ENCODE measurements at places on chromosomes 1 and 21.

GRCh38 chr1:31227891-31228568 is 11.7 kb downstream of the NKAIN1 start:
- peak; percentile 65 for DNase-seq

DNA sequence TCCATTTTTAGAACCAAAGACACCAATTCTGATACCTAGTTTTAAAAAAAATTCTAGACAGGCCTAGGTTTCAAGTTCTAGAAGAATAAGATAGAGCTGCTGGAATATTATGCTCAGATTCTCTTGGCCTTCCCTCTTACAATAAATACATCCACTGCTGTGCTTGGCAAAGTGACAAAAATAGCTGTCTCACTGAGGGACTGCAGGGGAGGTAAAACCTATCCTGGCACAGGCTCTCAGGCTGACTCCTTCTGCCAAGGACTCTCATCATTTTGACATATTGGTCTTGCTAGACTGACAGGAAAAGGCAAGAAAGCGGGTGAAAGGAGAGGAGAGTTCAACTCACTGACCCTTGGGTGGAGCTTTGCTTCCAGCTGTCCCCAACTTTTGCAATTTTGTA is 197.0 kb upstream of the LHX8 start:
- no peak for DNase-seq

GRCh38 chr1:62672029-62672428 is 16.2 kb downstream of the DOCK7 start:
- no peak for DNase-seq

- DNase-seq = no peak
Observed at GRCh38 chr1:51327386-51327785, 3.0 kb downstream of the TTC39A start.

- DNase-seq = no peak
Observed at GRCh38 chr1:115291741-115292140, 46.3 kb downstream of the NGF start.

DNA sequence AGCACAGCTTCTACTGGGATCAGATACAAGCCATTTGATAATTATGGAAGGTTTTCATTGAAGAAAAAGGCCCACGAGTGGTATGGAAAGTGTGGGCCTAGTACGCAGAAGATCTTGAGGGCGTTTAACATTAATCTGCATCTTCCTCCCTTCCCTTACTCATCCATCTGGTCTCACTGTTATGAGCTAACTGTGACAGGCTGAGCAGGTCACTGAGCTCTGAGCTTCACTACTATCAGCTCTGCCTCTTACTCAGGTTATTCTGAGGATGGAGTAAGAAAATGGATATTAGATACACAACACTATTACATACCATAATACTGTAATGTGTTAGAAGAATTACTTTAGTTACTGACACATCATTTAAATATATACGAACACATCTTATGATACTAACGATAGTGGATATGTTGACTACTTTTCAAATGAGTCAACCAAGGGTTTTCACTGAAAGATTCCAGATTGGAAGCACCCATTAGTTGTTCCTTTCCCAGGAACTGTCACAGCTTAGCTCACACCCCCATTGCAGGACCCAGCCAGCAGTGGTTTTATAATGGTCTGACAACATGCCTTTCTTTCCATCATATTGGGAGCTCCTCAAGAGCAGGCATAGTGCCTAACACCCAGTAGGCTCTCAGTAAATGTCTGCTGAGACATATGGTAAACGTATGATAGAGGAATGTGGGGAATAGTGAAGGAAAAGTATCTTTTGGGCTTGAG is 97.8 kb upstream of the C8B start:
- no peak for DNase-seq

DNA sequence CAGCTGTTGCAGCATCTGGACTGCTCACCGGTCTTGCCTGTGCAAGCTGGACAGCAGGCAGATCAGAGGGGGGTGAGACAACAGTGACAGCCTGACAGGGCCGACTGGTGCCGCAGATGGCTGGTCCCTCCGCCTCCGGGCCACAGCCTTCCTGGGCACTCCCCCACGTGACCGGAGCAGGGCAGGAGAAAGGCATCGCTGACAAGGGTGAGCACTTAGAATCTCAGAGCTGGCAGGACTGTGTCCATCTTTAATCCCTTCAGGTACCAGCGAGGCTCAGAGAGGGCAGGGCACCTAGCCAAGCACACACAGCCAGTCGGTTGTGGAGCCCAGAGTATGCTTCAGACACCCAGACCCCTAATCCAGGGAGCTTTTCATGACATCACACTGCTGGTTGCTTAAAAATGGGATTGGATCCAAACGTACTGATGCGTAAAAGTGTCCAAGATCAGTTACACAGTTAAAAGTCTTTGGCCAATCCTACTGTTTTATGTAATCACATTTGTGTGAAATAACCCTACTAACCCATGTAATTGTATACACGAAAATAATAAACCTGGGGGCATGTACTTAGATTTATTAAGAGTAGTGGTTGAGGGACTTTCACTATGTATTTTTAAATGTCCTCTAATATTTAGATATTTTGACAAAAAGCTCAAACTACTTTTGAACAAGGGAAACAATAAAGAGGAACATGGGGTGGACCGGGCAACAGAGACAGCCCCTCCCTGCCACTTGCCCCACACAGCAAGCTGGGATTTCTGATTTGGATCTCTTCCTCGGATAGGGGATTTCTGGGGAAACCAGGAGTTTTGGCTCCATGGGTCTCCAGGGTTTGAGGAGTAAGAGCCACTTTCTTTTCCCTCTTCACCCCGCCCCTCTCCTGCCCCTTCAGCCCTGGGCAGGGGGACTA is 758 bp upstream of the CNTN2 start:
- no peak for DNase-seq

- no peak for DNase-seq
Observed at GRCh38 chr21:41845310-41846032, 33.7 kb downstream of the PRDM15 start.

DNA sequence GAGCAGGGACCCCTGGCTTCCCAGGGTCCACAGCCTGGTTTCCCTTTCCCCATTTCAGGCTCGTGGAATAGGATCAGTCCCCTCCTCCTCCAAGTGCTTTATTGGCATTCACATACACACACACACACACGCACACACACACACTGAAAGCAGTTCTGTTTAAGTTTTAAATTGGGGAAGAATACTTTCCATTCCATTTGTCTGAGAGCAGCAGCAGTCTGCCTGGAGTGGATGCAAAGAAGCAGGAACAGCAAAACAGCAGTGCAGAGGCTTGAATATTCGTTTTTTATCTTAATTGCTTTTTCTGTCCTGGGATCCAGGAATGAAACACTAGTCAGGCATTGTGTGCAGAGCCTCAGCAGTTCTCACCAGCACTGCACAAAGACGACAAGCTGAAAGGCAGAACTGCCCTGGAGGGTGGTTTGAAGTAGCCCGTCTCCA is 7.1 kb downstream of the CYB561D1 start:
- peak; percentile 82 for DNase-seq

DNA sequence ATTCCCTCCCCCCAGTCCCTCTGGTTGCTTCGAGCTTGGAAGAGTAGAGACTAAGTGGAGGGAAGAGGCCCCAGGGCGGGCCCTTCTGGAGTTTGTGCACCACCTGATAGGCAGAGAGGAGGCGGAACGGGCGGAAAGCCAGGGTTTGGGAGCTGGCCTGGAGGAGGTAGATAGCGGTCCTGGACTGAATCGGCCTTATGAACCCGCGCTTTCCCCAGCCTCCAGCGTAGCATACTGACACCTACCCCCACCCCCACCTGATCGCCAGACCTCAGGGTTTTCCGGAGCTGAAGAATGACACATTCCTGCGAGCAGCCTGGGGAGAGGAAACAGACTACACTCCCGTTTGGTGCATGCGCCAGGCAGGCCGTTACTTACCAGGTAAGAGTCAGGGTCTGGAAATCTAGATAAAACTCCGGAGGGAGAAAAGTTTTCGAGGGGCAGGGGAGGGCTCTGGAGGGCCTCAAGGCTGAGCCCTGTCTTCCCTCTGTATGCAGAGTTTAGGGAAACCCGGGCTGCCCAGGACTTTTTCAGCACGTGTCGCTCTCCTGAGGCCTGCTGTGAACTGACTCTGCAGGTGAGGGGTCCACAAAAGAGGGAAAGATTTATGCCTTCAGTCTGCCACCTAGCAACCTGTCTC is 705 bp downstream of the UROD start:
- peak; percentile 83 for DNase-seq

DNA sequence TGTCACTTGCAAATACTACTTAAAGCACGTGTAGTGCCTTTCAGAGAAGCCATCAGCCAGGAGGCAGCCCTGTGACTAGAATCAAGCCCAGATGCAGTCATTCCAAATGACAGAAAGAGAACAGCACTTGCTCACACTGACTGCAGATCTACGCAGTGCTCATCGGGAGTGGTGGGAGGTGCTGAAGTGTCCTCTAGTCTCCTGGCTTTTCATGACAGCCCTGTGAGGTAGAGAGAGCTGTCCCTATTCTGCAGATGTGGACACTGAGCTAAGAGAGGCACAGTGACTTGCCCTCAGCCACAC is 62.3 kb upstream of the EDN2 start:
- DNase-seq = no peak

DNA sequence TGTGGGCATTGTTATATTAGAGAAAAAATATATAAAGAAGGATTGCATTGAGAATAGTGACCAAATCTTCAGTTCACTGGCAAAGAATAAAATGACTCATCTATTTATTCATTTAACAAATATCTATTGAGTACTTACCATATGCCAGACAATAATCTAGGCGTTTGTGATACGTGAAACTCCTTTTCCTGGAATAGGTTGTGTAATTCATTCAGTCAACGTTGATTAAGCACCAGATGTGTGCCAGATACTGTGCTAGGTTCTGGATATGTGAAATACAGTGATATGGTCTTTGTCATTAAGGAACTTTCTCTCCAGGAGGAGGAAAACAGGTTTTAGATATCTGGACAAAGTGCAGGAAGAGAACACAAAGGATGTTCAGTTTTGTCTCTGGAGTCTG is 344.5 kb downstream of the RWDD3 start:
- DNase-seq = no peak

DNA sequence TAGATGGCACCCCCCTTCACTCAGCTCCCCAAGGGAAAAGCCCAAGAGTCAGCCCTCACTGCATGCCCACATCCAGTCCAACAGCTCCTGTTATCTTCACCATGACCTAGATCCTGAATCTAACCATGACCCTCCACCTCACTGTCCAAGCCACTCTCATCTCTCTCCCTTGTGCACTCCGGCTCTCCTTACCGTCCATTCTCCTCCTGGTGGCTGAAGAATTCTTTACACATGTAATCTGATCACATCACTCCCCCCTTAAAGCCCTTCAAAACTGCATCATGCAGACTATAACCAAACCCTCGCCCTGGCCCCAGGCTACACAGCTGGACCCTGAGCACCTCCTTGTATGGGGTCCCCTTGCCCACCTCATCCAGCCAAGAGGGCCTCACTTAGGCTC is 14.0 kb upstream of the PAQR7 start:
- no peak for DNase-seq

DNA sequence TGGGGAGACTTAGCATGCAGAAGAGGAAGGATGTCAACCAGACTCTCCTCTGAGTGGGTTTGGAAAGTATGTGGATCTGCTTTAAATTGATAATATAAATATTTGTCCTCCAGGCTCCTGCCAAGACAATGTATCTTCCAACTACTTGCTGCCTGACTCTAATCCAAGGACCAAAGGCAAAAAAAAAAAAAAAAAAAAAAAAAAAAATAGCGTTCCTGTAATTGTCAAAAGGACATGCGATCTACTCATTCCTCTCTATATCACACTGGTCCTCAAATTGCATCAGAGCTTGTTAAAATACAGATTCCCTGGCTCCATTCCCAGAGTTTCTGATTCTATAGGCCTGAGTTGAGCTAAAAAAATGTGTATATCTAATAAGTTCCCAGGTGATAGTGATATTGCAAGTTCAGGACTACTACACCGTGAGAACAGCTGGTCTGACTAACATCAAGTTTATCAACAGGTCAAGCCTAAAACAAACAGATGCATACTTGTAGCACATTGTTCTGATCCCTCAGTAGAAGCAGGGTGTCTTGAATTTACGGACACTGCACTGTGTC is 141.3 kb downstream of the TNR start:
- DNase-seq = no peak

DNA sequence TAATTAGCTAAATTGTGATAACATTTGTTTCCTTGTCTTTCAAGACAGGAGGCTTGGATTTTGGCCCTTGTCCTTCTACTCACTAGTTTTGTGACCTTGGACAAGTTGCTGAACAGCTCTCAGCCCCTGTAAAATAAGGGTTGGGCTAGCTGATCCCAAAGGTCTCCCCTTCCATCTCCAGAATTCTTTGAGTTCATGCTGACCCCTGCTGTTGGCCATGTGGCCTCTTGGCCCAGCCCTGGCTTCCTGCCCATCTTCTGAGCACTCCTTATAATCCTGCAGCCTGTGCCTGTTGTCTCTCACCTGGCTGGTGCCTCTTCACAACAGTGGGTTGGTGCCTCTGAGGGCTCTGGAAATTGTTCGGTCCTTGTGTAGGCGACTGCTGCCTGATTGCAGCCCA is 10.1 kb downstream of the PTGFRN start:
- peak; percentile 46 for DNase-seq

- DNase-seq = no peak
Observed at GRCh38 chr1:65105596-65105995, 42.4 kb upstream of the AK4 start.

- no peak for DNase-seq
Observed at GRCh38 chr21:36627242-36627641, 71.7 kb upstream of the SIM2 start.

- DNase-seq = no peak
Observed at GRCh38 chr1:172900376-172900997, 150.3 kb downstream of the TNFSF18 start.

DNA sequence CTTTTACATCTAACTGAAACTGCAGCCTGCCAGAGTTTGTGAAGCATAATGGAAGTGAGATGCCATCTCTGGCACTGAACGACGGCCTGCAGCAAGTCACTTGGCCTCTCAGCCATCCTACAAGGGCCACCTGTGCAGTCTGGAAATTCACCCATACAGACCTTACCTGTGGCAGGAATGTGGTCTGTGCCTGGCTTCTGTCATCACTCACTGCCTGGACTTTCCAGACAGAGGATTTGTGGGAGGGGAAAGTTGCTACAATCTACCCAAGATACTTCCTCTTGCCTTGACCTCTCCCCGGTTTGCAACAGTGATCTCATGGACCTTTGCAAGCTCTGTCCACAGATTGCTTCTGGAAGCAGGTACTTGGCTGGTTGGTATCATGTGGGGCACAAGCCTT is 58.4 kb upstream of the ATP1B1 start:
- peak; percentile 85 for DNase-seq

GRCh38 chr1:59393211-59394180 is 96.6 kb downstream of the FGGY start:
- no peak for DNase-seq

DNA sequence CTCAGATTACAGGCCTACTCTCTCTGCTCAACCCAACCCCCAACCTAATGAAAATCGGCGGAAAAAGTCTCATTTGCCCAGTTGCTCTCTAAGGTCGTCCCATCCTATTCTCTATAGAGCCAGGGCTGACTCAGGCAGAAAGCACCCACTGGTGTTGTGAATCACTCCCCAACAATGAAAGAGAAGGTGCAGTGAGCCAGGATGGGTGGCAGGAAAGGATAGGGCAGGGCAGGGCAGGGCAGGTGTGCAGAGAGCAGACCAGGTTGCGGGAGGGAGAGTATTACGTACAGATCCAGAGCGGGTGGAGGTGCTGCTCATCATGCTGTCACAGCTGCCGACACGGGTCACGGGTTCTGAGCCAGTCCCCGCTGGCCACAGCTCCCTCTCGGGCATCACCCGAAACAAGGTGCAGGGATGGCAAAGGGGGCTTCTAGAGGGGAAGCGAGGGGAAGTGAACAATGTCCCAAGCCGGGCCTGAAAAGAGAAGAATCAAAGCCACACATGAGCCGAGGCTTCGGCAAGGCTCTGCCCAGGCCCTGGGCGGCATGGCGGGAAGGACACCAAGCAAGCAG is 5.3 kb downstream of the C1orf116 start:
- DNase-seq = peak; percentile 74

Data from islet precursor cell (in vitro differentiated cells).